ENCODE measurements at places on chromosomes 3 and 15.

DNA sequence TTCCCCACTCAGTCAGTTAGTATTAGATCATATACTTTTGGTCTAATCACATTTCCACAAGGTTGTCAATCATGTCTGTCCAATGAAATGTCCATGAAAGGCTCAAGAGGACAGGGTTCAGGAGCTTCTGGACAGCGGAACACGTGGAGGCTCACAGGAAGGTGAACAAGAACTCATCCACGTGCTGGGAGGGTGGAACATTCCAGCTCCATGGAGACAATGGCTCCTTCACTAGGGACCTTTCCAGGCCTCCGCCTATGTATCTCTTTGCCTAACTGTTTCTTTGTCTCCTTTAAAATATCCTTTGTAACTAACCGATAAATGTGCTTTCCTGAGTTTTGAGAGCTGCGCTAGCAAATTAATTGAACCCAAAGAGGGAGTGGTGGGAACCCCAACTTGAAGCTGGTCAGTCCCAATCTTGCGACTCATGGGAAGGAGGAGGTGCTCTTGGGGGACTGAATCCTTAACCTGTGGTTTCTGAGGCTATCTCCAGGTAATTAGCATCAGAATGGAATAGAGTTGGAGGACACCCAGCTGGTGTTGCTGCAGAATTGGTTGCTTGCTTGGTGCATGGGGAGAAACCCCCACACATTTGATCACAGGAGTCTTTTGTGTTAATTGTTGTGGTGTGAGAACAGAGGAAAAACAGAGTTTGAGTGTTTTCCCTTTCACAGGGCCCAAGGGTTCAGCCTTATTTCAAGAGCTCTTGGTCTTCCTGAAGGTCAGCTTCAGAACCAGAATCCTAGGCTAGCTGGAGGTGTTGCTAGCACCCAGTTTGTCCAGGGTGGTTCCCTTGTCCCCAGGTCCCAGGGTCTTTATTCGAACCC is 3.0 kb upstream of the TKT start:
- DNase-seq = no peak

- DNase-seq = no peak
These were observed 609.9 kb downstream of the RBMS3 start for GRCh38 chr3:29890801-29891200.

- DNase-seq = peak; percentile 92
These were observed 3.8 kb downstream of the IL1RAP start for GRCh38 chr3:190517687-190518086.

GRCh38 chr3:45881078-45882022 is 5.0 kb upstream of the CCR9 start:
- DNase-seq = no peak

Measured in AML-193 (cell line).